Activated T-helper 2 cell treated with anti-CD3 and anti-CD28 coated beads, Interferon-gamma antibody, Interleukin-2, Interleukin-4, amounts not matched to agents 10 μg/mL and 5 μg/mL and 100 μg/mL, durations not matched to agents 14 hours and 24 hours and 36 hours (primary cell): ENCODE measurements at places on chromosomes 12 and 14.

- no peak for DNase-seq
Observed at GRCh38 chr14:37411079-37411735, 183.8 kb downstream of the FOXA1 start.

- no peak for DNase-seq
Observed at GRCh38 chr12:74334780-74335179, 202.9 kb upstream of the ATXN7L3B start.

DNA sequence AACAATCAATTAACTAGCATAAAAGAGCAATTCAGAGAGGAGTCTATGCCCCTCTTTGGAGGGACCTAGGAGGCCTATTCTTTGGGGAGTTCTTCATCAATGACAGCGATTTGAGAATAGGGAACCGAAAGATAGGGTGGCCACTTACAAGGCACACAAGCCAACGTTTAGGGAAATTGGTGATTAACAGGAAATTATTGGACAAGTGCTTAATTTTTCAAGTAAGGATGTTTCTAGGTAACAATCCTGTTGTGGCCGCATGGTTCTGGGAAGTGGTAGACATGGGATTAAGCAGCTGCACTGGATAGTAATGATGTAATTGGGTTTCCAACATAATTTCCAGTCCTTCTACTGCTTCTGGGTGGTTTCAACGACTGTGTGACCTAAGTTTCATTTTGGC is 83.2 kb downstream of the HMGA2 start:
- no peak for DNase-seq

- DNase-seq: no peak
Observed at GRCh38 chr12:68287106-68287505, 33.7 kb upstream of the IL22 start.

- DNase-seq: no peak
Observed at GRCh38 chr12:17358835-17359234, 731.2 kb downstream of the RERGL start.

GRCh38 chr14:105204931-105205672 is 24.0 kb upstream of the NUDT14 start:
- DNase-seq: no peak

DNA sequence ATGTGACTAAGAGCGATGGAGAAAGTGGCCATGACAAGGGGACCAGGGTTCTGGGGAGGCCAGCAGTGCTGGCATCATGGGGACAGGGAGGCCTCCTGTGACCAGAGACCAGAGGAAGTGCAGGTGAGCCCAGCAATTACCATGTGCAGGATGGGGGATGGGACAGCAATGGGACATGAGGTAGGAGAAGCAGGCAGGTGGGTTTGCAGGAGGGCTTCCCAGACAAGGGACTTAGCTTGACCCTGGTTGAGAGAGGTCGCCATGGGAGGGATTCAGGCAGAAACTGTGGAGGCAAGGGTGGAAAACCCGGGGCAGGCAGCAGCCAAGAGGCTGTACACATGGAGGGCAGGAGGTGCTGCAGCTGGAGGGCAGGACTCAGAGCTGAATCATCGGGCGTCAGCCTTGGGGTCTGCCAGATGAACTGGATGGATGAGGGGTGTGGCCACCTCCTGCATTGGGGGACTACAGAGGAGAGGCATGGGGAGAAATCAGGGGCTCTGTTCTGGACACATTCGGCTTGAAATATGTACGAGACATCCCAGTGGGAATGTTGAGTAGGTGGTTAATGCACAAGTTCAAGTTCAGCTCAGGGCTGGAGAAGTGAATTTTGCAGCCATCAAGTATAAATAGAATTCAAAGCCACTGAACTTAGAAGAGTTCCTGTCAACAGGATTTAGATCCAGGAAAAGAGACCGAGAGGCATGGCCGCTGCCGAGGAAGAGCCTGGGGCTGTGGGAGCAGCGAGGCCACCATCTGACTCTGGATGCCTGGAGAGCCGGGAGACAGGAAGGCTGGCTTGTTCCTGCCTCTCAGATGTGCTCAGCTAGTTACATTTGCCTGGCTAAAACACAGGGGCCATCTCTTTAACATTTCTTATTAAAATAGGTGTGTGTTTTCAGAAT is 36.6 kb downstream of the SFSWAP start:
- DNase-seq: no peak

GRCh38 chr14:55220230-55220629 is 28.8 kb upstream of the DLGAP5 start:
- no peak for DNase-seq

DNA sequence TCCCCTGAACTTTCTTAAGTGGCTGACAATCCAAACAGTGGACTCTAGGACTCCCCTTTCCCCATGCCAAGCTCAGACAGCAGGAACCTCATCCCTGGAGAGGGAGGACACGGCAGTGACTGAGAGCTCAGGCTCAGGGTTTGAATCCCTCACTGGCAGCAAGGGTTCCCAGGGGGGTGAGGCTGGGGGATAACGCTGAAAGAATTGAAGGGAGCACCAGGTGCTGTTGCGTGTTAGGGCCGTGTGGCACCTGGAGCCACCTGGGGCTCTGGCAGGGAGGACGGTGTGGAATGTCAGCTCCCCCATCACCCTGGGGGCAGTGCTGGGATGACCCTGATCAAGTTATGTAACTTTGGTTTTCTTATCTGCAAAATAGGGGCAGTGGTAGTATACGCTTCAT is 40.1 kb downstream of the ANO2 start:
- DNase-seq: no peak

DNA sequence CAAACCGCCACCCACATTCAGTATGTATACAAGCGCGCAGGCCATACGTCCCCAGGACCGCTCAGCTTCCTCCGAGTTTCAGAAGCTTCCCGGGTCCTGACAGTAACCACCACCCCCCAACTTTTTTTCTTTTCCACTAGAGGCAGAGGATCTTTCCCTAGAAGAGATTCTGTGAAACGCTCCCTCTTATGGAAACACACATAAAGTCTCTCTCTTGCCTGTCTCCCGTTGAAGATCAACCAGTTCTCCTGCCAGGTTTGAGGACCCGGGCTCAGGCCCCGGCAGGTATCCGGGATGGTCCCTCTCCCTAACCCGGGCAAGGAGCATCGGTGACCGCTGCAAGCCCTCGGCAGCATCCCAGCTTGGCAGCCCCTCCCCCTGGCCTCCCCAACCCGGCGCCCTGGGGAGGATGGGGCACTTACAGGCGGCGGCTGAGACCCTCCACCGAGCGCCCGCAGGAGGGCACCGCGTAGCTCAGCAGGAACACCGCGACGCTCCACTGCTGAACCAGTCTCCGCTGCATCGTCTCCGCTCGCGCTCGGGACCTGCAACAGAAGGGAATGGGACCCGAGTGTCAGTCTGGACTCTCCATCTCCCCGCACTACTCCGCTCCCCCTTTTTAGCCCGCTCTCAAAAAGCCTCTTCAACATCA is 3.4 kb downstream of the PTHLH start:
- DNase-seq: no peak

DNA sequence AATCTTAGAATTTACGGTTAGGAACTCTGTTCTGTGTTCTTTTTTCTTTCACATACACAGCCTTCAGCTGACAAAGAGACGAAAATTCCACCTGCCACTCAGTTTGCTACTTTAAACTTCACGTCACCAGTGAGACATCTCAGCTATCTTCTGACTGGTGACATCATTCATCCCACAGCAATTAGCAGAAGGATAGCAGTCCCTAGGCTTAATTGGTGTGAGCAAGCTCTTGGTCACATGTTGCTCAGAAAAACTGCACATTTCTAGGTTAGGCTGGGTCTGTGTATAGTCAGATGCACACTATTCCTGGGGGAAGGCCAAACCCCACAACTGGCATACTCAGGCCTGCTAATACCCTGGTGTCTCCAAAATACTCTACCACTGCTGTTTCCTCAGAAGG is 23.9 kb downstream of the SLC7A7 start:
- DNase-seq: no peak

- no peak for DNase-seq
Observed at GRCh38 chr14:67192366-67192765, 3.1 kb downstream of the GARIN2 start.

DNA sequence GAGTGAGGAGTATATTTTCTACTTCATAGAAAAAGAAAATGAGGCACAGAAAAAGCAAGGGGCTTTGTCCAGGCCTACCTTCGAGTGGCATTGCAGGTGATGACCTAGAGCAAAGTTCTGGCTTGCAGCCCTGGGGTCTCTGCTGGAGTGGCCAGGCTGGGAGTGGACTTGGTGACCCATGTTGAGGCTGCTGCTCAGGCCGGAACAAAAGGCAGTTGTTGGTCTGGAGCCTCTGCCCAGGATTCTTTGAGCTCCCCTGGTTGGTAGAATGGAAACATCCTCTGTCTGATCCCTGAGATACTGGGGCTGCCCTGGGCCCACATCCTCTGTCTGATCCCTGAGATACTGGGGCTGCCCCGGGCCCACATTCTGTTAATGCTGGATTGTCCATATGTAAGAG is 86.1 kb downstream of the ADCK1 start:
- no peak for DNase-seq

GRCh38 chr14:33951183-33951840 is 438 bp upstream of the EGLN3 start:
- no peak for DNase-seq

DNA sequence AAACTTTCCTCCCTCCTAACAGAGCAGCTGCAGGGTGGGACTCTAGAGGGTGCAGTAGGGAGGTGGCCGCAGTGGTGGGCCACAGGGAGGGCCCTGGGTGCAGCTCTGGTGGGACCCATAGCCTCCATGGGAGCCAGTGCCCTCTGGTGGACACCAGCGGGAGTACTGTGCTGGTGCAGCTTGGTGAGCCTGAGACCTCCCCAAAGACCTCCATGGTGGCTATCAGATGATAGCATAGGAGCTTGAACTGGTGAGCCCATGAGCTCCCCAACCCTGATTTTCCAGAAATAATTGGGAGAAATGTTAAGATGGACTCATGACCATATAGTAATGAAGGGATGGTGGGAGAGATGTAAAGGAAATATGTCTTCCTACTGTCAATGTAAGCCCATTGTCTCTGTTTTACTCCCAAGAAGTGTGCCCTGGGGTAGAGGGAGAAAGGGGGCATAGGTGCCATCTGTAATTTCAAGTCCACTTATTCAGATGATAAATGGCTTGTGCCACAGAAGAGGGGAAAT is 98.7 kb downstream of the GAS2L3 start:
- DNase-seq: peak; percentile 11

- no peak for DNase-seq
Observed at GRCh38 chr12:22541496-22542155, 2.7 kb downstream of the C2CD5 start.

GRCh38 chr12:44000309-44000952 is 164.6 kb downstream of the TMEM117 start:
- DNase-seq: no peak

GRCh38 chr14:72480464-72481243 is 413.2 kb downstream of the DPF3 start:
- DNase-seq: no peak

GRCh38 chr14:72751276-72752033 is 142.4 kb downstream of the DPF3 start:
- DNase-seq: no peak

- no peak for DNase-seq
Observed at GRCh38 chr12:58655375-58655774, 264.9 kb downstream of the LRIG3 start.

GRCh38 chr12:132411457-132411856 is 78.5 kb upstream of the FBRSL1 start:
- no peak for DNase-seq

GRCh38 chr12:27953817-27954216 is 18.7 kb downstream of the PTHLH start:
- no peak for DNase-seq
